Astrocyte of the cerebellum (primary cell): ENCODE measurements at places on chromosomes 16 and 17.

DNA sequence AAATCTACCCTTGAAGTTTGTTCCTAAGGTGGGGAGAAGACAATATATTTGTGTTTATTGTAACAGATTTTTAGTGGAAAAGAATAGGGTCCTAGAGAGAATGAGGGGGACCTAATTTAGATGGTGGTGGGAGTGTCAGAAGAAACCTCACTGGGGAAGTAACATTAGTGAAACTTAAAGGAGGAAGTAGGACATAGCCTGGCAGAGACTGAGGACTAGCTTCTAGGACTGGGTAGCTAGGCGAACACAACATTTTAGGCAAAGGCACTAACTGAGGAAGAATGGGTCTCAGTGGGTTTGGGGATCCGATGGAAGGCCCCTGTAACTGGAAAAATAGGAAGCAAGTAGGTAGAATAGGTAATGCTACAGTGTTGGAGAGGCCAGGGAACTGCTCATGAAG, 4.2 kb upstream of the ARL2BP start:
- no peak for DNase-seq

GRCh38 chr17:7745748-7746470, 28.4 kb downstream of the DNAH2 start:
- DNase-seq: peak; percentile 58

DNA sequence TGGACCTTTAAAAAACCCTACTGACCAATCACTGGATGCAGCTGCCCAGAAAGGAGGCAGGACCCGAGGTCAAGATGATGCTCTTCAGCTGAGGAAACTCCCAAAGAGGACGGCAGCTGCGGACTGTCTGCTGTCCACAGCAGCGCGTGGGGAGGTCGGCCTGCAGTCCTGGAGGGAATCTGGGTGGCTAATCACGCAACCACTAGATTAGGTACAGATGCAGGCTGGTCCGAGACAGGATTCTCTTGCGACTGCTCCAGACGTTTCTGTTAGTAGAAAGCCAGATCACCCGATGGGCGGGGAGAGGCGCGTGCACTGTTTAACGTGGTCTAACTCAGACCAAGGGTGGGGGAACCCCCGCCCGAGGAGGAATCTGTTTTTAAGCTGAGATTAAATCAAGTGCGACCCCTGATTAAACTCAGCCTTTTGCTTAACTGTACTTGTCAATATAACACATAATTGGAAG, 8.8 kb downstream of the CTRB2 start:
- DNase-seq: no peak

DNA sequence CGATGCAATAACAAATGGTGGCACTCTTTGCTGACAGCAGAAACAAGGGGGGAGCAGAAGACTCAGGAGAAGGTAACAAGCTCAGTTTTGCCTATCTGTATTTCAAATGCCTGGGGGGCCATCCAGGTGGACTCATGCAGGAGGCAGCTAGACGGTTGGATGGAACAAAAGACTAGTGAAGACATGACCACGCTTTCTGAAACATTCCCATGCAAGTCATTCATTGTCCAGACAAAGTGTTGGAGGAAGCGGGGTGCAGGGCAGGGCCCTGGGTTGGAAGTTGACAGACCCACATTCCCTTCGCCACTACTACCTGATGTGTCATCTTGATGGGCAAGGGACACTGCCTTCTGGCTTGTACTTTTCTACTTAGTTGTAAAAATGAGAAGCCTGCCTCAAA, 29.8 kb upstream of the CRYBA1 start:
- no peak for DNase-seq

DNA sequence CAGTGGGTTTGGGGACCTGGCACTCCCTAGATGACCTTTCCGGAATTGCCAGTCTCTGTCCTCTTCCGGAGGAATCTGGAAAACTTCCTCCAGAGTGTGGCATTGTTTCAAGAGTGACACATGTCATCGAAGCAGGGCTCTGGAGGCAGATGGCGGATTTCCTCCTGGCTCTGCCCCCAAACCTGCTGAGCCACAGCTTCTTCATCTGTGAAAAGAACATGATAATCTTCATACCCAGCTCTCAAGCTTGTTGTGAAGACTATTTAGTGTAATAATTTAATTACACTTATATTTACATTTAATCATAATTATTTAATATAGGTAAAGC, 19.7 kb upstream of the TEX2 start:
- DNase-seq: no peak

- no peak for DNase-seq
Observed at GRCh38 chr16:57642160-57643135, 14.0 kb downstream of the ADGRG1 start.

GRCh38 chr16:87323727-87324410, 6.7 kb upstream of the C16orf95 start:
- DNase-seq: no peak

DNA sequence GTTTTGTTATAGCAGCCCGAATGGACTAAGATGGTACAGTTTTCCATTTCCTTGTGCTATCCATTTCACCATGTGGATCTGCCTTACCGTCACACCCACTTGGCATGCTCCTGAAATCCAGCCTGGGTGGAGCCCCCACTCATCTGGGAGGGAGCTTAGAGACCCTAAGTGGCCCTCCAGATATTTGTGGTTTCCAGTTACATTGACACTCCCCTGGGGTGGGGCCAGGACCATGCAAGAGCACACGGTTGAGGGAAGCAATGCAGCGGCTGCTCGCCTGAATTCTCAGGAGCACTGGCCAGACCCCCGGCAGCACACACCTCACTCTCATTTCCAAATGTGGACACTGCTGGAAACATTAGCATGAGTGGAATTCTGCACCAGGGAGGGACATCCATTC, 231.1 kb downstream of the UTP18 start:
- no peak for DNase-seq

GRCh38 chr17:30476726-30477082, 504 bp upstream of the GOSR1 start:
- DNase-seq: no peak

DNA sequence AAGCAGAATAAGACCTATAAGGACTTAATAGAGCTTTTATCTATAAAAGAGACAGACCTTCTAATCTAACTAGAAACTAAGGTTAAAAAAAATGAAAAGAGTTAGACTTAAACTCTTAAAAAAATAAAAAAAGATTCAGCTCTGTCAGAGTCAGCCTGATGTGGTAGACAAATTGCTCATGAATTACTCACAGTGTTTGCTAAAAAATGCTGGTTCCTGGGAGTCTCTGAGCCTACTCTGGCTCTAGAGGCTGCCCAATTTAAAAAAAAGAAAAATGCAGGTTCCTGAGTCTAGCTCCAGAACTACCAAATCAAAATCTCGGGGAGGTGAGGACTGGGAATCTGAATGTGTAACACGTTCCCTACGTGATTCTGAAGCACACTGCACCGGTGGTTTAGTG, 18.1 kb downstream of the SOST start:
- no peak for DNase-seq

- DNase-seq: no peak
Observed at GRCh38 chr16:65537336-65537735, 415.5 kb upstream of the CDH11 start.

DNA sequence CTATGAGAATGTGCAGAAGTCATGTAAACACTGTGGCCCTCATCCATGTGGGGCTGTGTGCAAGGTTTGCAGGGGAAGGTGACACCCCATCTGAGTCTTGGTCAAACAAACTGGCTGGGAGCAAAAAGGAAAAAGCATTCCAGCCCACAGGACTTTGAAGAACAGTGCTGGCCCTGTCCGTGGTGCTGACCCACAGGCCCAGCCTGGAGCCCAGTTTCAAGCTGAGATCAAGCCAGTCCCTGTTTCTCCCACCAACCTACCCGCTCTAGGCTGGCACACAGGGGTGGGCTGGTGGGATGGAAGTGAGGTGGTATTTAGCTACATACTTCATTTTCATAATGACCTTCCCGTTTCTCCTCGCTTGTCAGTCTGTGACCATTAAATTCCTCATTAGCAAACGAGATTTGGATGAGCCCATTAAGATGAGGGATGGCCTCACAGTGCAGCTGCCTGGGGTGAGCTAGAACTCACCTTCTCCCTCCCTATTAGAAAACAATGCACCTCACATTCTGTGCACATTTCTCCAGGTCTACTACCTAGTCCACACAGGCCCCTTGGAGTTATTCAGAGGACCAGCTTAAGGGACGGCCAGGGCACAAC, 12.6 kb upstream of the RPL38 start:
- DNase-seq: no peak

- DNase-seq: no peak
Observed at GRCh38 chr16:77383606-77384187, 51.1 kb downstream of the ADAMTS18 start.
